ENCODE measurements at places on chromosomes 2 and 18.

DNA sequence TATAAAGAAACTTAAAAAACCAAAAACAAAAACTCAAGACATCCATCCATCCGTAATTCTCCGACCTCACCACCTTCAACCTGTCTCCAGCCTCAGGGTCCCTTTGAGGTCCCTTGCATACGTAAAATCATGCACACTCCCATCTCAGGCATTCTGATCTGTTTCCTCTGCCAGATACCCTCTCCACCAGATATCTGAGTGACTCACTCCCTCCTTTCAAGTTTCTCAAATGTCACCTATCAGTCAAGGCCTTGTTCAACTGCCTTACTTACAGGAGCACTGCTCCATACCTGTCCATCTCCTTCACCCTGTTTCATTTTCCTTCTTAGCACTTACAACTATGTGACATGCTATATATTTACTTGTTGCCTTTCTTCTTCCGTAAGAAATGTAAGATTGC, 369.3 kb downstream of the NBAS start:
- DNase-seq = no peak
- H3K27me3 ChIP-seq = no peaks in the 10 kb centered on the region
- peaks cover 17% of the 10 kb centered on the region for H3K4me1 ChIP-seq
- peaks cover 12% of the 10 kb centered on the region for H3K36me3 ChIP-seq
- no peak overlapping the region for H3K27ac ChIP-seq

GRCh38 chr2:216017365-216017764, 4.0 kb upstream of the MREG start:
- H3K4me1 ChIP-seq = peaks cover 10% of the 10 kb centered on the region
- no peaks in the 10 kb centered on the region for H3K27me3 ChIP-seq
- no peak overlapping the region for H3K4me3 ChIP-seq

GRCh38 chr2:149613704-149614103, 26.1 kb upstream of the MMADHC start:
- no peak for DNase-seq
- peaks cover 69% of the 10 kb centered on the region for H3K4me1 ChIP-seq
- H3K4me3 ChIP-seq = no peak overlapping the region
- no peaks in the 10 kb centered on the region for H3K36me3 ChIP-seq
- no peaks in the 10 kb centered on the region for H3K27me3 ChIP-seq

DNA sequence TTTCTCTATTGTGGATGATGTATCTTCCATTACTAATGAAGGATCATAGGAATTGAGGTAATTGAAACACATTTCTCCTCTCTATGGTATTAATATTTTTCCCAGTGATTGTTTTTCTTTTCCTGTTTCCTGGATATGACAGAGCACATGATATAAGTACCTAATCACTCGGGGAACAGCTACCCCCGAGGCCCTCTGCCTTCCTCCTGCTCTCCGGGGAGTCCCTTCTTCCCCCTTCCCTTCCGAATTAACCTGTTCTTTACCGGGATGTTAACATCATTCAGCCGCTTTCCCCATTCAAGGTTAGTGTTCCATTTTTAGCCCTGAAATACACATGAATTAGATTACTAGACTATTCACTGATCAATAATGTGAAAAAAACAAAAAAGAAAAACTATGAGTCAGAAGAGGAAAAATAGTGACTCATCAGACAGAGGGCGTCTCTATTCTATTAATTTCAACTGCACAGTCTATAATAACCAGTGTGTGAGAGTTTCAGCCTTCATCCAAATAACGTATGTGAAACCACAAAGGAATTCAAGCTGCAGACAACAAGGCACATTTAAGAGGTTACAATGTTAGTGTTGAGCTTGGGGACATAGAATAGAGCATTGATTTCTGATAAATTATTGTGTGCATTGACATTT, 450.8 kb downstream of the DLGAP1 start:
- H3K4me3 ChIP-seq = no peak overlapping the region
- no peak overlapping the region for H3K27ac ChIP-seq
- no peaks in the 10 kb centered on the region for H3K36me3 ChIP-seq
- peaks cover 26% of the 10 kb centered on the region for H3K4me1 ChIP-seq

DNA sequence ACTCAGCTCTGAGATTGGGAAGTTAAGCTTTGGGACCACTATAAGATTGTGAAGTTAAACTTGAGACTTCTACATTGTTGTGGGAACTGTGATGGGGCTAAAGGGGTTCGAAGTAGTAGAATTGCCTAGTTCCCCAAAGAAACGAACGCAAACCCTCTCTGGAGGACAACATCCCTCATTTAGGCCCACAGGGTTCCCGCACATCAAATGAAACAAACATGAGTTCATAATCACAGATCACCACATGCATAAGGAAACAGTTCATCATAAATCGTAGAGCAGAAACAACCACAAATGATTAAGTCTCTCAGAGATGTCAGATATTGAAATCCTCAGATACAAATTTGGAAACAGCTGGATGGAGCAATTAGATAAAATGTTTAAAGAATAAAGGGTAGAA, 55.9 kb upstream of the HPCAL1 start:
- DNase-seq = no peak
- no peaks in the 10 kb centered on the region for H3K4me1 ChIP-seq
- no peaks in the 10 kb centered on the region for H3K36me3 ChIP-seq
- H3K27me3 ChIP-seq = no peaks in the 10 kb centered on the region
- no peak overlapping the region for H3K27ac ChIP-seq
- H3K4me3 ChIP-seq = no peak overlapping the region

GRCh38 chr2:209940936-209941335, 61.5 kb upstream of the RPE start:
- no peak for DNase-seq
- no peaks in the 10 kb centered on the region for H3K27me3 ChIP-seq
- peaks cover 11% of the 10 kb centered on the region for H3K4me1 ChIP-seq
- no peak overlapping the region for H3K27ac ChIP-seq
- H3K36me3 ChIP-seq = no peaks in the 10 kb centered on the region

DNA sequence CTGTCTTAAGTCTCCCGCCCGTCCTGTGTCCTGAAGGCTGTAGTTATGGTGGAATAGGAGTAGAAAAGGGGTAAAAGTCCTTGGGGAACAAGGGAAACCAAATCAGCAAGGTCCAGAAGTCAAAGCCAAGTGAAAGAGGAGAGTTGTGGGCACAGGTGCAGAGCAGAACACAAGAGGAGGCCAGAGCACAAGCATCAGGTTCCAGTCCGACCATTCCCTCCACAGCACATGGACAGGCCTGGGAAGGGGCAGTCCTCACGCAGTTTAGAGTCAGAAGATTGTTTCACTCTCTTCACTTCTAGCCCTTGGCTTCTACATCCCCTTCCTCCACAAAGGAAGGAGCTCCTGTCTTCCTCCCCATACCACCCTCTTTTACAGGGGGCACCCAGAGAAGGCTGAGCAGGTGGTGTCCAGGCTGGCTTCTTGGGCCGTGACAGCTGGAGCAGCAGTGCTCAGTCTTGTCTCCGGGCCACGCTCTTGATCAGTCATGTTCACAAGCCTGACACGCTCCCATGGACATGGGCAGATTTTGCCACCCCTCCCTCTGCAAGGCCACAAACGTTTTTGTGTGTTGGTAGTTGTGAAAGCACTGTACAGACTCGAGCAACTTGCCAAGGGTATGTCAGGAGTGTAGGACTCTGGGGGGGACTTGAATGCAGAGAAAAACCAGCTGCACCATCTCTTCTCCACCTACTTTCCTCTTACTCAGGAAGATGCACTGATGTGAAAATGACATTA, 138.5 kb upstream of the DAPL1 start:
- DNase-seq = no peak
- no peaks in the 10 kb centered on the region for H3K27me3 ChIP-seq
- no peak overlapping the region for H3K27ac ChIP-seq
- H3K4me3 ChIP-seq = no peak overlapping the region
- H3K36me3 ChIP-seq = peaks cover 10% of the 10 kb centered on the region

Measured in mesothelial cell of epicardium (in vitro differentiated cells).